Mesenteric fat pad (tissue), 1 donor: ENCODE measurements at places on chromosomes 13 and 19. TPM values are rescaled to one million over a fixed set of nuclear protein-coding genes. Genes with fewer than 3 reads are reported as not detected.

GAS6 gene
- total RNA-seq, result 88.6 TPM

CPT1C gene
- total RNA-seq, result 7.2 TPM

KLC3 gene
- not detected for total RNA-seq

GAPDHS gene
- not detected for total RNA-seq

DAND5 gene
- total RNA-seq, result not detected

GNG8 gene
- not detected for total RNA-seq

RNF225 gene
- not detected for total RNA-seq

SHANK1 gene
- 0.74 TPM for total RNA-seq

ZNF682 gene
- total RNA-seq, result 4.3 TPM
